ENCODE measurements at places on chromosomes 3 and 15.
A peak's percentile ranks its signal among the peaks of the same experiment; 100 is the strongest.

GRCh38 chr15:101684384-101684783, 32.2 kb upstream of the TM2D3 start:
- no peak for DNase-seq

GRCh38 chr3:3066378-3066777, 43.8 kb downstream of the IL5RA start:
- DNase-seq: no peak

DNA sequence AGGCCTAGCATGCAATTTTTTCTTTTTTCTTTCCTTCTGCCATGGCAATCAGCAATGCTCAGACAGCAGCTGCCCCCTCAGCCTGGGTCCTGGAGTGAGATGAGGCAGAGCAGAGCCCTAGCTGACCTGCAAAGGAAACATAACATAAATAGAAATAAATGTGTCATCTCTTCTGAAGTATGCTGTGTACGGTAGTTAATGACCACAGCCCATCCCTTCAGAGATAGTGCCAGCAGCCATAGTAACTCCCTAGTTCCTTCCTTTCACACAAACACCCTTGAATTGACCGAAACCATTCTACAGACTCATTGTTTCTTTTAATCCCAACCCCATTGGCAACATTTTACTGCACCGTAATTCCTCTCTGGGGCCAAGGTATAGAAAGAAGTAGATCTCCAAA, 8.4 kb upstream of the CD47 start:
- DNase-seq: no peak

DNA sequence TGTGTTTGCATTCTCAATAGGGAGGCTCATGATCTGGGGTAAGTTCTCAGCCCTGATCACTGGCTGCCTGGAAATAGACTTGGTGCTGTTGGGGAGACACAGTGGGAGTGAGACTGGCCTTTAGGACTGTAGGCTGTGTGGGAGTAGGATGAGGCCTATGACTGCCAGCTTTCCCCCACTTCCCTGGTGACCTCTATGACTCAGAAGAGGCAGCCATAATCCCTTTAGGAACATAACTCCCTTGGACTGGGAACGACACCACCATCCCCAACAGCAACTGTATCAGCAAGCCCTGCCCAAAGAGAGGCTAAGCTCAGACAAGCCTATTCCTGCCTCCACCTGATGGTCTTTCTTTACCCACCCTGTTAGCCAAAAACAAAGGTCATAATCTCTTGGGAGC, 91.3 kb downstream of the SUCNR1 start:
- no peak for DNase-seq

DNA sequence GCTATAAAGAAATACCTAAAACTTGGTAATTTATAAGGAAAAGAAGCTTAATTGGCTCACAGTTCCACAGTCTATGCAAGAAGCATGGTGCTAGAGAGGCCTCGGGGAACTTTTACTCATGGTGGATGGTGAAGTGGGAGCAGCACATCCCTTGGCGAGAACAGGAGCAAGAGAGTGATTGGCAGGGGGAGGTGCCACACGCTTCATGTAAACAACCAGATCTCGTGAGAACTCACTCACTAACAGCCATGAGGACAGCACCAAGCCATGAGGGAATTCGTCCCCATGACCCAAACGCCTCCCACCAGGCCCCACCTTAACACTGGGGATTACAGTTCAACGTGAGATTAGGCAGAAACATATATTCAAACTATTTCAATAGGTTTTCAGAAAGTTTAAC, 28.0 kb downstream of the GABRB3 start:
- DNase-seq: no peak

- DNase-seq: no peak
Measured at GRCh38 chr3:138767498-138768104, 67.1 kb downstream of the PIK3CB start.

- no peak for DNase-seq
Measured at GRCh38 chr15:99369196-99369595, 117.9 kb downstream of the LRRC28 start.

DNA sequence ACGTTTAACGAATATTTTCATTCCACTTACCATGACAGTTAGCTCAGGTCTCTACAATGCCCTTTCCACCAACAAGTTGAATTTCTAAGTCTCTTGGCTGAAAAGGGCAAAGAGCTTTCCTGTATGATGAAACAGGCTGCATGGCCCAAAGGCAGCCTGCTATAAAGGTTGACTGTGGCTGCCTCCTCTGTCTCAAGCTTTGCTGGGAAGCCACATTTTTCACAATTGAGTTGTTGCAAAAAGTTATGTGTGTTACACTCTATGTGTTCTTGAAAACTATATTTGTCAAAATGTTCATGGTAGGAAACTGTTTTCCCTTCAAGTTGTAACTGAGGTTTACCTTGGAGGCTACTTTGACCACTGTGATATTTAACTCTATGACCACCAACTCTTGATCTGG, 49.5 kb downstream of the DZIP1L start:
- no peak for DNase-seq

- DNase-seq: no peak
Measured at GRCh38 chr3:47859956-47860605, 57.1 kb downstream of the DHX30 start.

DNA sequence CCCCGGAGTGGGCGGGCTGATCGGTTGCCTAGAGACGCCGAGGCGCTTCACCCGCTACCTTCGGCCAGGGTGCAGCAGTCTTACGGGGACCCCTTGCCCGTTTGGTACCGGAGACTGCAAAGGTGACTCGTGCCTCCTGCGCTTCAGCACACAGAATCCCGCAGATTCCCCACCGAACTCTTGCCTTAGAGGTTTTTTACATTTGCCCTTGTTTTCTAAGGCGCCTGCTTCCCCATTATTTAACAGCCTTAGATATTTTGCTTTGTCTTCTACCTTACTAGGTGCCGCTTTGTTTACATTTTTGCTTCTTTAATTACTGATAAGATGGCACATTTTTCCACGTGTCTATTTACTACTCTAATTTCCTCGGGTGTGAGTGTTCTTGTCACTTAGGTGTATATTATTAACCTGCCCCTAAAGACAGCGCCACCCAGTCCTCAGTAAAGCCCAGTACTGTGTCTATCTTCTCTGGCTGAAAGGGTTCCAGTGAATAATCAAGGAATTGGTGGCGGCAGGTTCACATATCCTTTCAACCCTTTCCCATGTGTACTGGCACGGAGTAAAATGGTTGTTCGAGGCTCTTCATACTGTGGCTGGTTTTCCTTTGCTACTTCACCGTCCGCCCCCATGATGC, 573 bp upstream of the CEP152 start:
- no peak for DNase-seq

DNA sequence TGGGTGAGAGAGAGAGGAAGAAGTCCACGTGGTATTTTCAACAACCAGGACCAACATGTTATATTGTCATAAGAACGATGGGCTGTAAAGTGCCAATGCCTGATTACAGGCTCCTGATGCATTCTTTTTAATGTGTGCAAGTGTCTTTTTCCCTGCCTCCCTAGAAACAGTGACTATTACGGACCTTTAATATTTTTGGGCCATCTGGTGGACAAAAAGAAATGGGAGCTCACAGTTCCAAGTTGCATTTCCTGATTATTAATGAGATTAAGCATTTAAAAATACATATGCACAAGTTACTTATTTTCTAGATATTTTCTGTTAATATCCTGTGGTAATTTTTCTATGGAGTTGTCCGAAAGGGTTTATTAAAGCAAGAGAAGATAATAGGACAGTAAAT, 530.2 kb downstream of the NR2F2 start:
- no peak for DNase-seq

- DNase-seq: no peak
Measured at GRCh38 chr3:55660642-55661041, 173.5 kb upstream of the WNT5A start.

GRCh38 chr15:29331669-29332068, 62.0 kb upstream of the NSMCE3 start:
- no peak for DNase-seq

DNA sequence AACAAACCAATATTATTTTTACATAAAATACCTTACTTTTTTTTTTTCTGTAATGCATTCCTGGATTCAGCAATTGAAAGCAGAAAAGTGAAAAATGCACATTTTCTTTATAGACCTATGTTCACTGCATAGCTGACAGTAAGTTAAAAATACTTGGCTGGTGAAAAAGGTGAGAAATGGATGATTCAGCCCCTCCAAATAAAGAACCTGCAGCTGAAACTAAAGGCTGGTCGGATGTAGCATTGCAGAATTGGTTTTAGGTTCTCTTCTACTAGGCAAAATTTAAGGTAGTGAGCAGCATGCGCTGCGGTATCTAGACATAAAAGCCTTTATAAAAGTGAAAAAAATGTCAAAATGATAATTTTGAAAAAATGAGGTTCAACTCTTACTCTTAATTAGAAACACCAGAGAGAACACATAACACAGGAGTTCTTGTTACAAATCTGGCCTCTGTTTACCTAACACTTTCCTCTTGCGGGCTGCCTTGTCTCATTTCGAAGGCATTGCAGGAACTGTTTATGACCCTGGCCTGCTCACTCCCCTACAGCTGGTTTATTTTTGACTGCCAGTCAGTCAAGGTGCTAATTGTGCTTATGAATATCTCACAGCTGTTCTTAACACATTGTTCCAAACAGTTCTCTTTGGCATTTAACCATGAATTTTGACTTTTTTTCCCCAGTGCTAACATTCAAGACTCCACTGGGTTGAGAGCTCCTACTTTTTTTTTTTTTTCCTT, 455.4 kb upstream of the TBL1XR1 start:
- DNase-seq: no peak

- DNase-seq: no peak
Measured at GRCh38 chr15:48871542-48871941, 6.4 kb upstream of the EID1 start.

DNA sequence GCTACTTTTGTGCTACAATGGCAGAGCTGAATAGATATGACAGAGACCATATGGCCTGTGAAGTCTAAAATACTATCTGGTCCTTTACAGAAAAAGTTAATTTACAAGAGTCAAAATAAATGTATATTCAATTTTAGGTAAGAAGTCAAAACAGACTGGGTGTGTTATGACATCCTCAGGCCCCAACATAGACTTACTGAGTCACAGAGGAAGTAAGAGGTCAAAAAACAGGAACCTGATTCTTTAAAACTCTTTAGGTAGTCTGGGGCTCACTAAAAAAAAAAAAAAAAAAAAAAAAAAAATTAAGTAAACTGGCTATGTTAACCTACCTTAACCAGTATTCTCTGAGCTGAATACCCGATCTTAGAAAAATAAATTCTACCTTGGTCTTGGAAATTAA, 13.1 kb downstream of the DNAAF4 start:
- DNase-seq: no peak

DNA sequence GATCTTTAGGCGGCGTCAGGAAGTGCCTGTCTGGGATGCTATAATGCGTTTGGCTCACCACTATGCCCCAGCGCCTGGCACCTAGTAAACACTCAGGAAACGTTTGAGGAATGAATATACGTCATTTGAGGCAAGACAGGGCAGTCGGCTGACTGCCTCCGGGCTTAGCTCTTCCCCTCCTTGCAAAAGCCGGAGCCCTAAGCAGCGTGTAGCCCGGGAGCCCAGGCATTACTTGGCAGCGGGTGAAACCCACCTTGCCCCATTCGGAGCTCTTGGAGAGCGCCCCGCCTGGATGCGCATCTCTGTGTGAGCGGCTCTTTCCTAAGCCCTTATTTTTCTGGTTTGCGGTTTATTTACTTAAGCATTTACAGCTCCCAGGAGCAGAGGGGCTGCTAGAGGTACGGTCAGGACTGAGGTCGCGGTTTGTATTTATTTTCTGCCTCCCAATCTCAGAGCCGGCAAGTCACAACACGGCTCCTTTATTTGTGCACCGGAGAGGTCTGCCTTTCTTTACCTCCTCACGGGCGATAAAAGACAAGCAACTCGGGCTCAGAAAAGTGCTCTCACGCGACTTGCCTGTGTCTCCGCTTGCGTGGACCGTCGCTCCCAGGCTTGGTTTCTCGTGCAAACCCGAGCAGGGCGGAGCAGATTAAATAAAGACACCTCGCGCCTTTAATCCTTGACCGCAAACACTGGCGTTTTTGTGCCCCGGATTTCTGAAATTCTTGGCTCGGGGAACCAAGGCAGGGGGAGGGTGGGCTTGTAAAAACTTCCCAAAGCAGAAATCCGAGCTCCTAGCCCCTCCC, 737 bp upstream of the ITPR1 start:
- DNase-seq: peak; percentile 12

DNA sequence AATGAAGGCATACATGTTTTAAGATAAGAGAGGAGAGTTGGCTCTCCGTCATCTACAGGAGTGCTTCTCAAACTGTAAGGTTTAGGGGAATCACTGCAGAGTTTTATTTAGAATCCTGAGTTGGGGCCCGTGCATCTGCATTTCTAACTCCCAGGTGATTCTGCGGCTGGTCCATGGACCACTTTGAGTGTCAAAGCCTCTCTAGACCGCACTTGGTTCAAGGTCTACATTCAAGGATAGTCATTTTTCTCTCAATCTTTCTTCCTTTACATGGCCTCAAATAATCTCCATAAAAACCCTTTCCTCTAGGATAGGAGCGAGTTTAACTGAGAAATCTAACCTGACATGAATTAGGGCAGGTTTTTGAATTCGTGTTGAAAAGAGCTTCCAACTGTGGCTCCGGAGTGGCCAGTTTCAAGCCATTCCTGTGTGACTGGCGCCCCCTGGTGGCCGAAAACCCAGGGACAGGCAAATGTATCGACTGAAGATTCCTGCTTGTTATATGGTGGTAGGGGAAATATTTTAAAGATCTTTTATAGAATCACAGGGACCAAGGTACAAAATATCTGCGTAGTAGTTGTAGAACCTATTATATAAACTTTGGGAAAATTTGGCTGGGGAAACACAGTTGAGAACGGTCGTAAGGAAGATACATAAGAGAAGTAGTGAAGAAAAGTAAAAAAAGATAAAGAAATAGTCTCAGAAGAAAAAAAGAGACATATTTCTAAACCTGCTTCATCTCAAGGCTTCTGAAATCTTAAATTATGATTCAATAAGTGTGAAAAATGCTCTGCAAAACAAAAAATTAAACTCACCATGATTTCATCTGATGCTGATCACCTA, 11.9 kb downstream of the GABRR3 start:
- DNase-seq: peak; percentile 83

DNA sequence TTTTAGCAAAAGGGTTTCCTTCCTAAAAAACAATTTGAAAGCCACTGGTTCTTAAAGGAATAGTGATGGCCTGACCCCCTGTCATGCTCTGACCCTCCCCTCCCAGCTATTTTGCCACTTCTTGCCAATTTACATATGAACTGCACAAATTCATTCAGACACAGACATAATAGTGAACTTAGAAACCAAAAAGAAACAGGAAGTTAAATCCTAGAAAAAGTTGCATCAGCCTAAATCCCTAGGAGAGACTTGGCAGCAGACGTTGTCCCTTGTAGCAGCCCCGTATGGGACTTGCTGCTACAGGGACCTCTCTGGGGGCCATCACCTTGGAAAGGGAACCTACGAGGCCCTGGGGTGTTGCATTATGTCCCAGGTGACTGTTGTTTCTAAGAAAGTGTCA, 14.3 kb upstream of the PDE8A start:
- DNase-seq: no peak

GRCh38 chr3:13075318-13075717, 2.1 kb upstream of the IQSEC1 start:
- no peak for DNase-seq

GRCh38 chr3:137724240-137724639, 39.9 kb upstream of the SOX14 start:
- no peak for DNase-seq

- DNase-seq: no peak
Measured at GRCh38 chr15:35980719-35981118, 434.8 kb upstream of the DPH6 start.

- no peak for DNase-seq
Measured at GRCh38 chr3:136277115-136277514, 27.0 kb downstream of the PCCB start.

GRCh38 chr15:56798639-56799038, 65.3 kb upstream of the ZNF280D start:
- DNase-seq: no peak

Measured in activated T-helper 1 cell treated with anti-CD3 and anti-CD28 coated beads, Interleukin-2, amount 50 U/mL, for 16 hours (primary cell).